ENCODE measurements at places on chromosomes 5 and 9.
A peak's percentile ranks its signal among the peaks of the same experiment; 100 is the strongest.

DNA sequence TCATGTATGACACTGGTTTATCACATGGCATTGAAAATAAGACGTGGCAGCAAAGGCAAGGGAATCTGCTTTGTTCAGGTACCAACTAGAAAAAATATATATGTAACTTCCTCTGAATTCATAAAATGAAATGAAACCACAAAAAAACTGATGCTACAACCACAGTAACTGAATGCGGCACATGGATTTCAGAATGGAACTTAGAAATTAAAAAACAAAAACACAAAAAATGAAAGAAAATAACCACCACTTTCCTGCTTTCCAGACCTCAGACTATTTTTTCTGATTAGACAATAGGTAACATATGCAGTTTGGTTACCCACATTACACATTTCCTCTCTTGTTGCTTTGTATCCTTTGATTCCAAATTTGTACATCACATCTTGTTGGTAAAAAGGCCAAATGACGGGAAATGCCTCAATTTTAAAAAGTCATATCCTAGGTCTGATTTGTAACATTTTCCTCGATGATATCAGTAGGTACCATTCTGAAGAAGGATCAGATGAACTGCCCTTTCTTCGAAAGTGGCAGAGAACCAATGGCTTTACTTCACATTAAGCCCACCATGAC, 18.1 kb upstream of the PDCL start:
- H3K4me1 ChIP-seq: no peaks in the 10 kb centered on the region
- no peak overlapping the region for H3K27ac ChIP-seq
- no peak for DNase-seq

- H3K27ac ChIP-seq: no peak overlapping the region
- H3K4me1 ChIP-seq: no peaks in the 10 kb centered on the region
- H3K4me3 ChIP-seq: no peak overlapping the region
Observed at GRCh38 chr5:174542471-174542870, 181.9 kb upstream of the MSX2 start.

DNA sequence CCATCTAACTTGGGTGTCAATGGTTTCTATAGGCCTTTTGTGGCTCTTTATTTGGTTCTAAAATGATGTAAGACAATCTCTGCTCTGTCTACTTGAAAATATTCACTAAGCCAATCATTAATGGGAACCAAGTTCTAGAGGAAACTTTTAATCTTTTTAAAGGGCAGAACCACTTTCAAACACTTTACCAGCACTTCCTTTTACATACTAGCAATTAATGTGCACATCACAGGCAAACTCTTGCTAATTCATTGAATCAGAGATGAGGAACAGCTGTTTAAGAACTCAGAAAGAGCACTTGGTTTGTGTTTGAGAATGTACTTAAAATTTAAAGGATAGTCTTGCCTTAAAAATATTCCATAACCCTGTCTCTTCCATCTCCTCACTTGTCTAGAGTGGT, 83.4 kb downstream of the PAPPA start:
- no peak overlapping the region for H3K4me3 ChIP-seq
- peaks cover 93% of the 10 kb centered on the region for H3K4me1 ChIP-seq
- no peak for DNase-seq
- H3K36me3 ChIP-seq: peaks cover 58% of the 10 kb centered on the region

- H3K27me3 ChIP-seq: no peaks in the 10 kb centered on the region
- no peak overlapping the region for H3K4me3 ChIP-seq
- peaks cover 9% of the 10 kb centered on the region for H3K4me1 ChIP-seq
- no peak for DNase-seq
Observed at GRCh38 chr9:106956971-106957370, 94.0 kb downstream of the ZNF462 start.

- peaks cover 2% of the 10 kb centered on the region for H3K27me3 ChIP-seq
- no peak for DNase-seq
- no peaks in the 10 kb centered on the region for H3K36me3 ChIP-seq
- H3K4me3 ChIP-seq: no peak overlapping the region
- H3K4me1 ChIP-seq: no peaks in the 10 kb centered on the region
Observed at GRCh38 chr9:117616431-117616831, 87.8 kb upstream of the TLR4 start.

GRCh38 chr9:69918322-69918721, 97.7 kb downstream of the CFAP95 start:
- no peak overlapping the region for H3K27ac ChIP-seq
- DNase-seq: no peak
- no peaks in the 10 kb centered on the region for H3K36me3 ChIP-seq
- no peaks in the 10 kb centered on the region for H3K4me1 ChIP-seq

DNA sequence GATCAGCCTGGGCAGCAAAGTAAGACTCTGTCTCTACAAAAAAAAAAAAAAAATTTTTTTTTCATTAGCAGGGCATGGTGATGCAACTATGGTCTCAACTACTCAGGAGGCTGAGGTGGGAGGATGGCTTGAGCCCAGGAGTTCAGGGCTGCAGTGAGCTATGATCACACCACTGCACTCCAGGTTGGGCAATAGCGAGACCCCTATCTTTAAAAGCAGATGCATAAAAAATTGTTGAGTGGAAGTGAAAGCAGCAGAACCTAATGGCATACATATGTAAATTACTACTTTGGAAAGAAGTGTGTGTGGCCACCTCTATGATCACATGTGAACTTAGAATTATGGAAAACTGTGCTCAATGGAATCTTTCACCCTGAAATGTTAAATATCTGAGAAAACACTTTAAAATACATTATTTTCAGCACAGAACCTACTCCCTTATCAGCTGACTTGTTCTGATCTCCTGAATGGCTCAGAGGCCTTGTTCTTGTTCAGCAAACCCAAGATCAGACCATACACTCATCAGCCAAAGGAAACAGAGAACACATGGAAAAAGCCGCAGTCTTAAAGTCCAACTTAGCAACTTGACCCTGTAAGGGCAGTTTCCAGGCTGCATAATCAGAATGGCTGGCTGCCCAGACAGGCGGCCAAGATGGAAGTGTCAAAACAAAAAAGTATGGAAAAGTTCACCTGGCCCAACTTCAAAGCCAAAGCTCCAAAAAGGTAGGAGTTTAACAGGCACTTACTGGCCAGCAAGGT, 56.5 kb downstream of the SIL1 start:
- peaks cover 31% of the 10 kb centered on the region for H3K4me1 ChIP-seq
- DNase-seq: no peak
- no peak overlapping the region for H3K4me3 ChIP-seq

DNA sequence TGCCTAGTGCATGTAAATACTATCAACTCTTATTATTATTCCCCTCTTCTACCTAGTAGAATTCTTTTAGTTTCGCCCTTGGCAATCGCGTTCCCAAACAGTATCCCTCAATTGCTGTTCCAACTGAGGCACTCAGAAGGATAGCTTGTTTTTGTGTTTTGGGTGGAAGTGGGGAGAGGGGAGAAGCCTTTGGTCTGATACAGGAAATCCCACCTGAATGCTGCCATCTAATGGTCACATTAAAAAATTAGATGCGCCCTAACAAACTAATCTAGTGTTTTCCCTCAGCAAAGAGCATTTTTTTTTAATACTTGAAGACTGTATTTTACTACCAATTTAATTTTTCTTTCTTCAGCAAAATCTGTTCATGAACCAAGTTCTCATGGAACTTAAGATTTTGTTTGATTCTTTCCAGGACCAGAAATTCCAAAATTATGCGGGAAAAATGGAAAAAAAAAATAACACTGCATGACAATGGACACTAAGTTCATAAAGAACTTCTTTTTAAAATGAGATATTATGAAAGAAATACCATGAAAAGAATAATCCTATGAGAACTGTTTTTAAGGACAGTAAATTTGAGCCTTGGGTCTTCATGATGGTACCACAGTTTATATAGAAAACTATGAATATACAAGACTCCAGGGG, 22.2 kb upstream of the GLDC start:
- H3K4me3 ChIP-seq: no peak overlapping the region
- no peaks in the 10 kb centered on the region for H3K4me1 ChIP-seq
- no peaks in the 10 kb centered on the region for H3K36me3 ChIP-seq
- peaks cover 12% of the 10 kb centered on the region for H3K27me3 ChIP-seq
- no peak for DNase-seq

GRCh38 chr9:95626885-95627558, 110.3 kb upstream of the PTCH1 start:
- H3K4me3 ChIP-seq: no peak overlapping the region
- H3K36me3 ChIP-seq: no peaks in the 10 kb centered on the region
- DNase-seq: no peak
- H3K27ac ChIP-seq: no peak overlapping the region

DNA sequence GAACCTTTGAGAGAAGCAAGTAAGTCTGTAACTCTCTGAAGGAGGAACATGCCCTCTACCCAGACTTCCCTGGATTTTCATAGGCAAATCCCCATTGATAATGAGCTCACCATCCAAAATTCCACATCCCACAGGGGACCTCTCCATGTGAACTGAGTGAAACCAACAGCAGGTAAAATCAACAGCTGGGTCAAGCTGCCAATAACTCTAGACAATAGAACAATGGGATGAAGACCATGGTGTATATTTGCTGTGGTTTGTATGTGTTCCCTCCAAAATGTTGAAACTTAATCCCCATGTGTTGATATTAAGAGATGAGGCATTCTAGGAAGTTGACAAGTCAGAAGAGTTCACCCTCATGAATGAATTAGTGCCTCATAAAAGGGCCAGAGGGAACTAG, 110.2 kb upstream of the MYO10 start:
- no peak for DNase-seq
- H3K27me3 ChIP-seq: no peaks in the 10 kb centered on the region
- peaks cover 2% of the 10 kb centered on the region for H3K4me1 ChIP-seq
- H3K36me3 ChIP-seq: no peaks in the 10 kb centered on the region
- no peak overlapping the region for H3K4me3 ChIP-seq

DNA sequence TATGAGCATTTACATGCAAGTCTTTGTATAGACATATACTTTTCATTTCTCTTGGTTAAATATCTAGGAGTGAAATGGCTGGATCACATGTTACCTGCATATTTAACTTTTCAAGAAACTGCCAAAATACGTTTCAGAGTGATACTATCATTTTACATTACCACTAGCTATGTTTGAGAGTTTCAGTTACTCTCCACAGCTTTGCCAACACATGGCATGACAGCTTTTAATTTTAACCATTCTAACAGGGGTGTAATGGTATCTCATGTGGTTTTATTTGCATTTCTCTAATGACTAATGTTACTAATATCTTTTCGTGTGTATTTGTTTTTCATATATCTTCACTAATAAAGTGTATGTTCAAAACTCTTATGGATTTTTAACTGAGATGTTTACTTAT, 99.8 kb downstream of the DTWD2 start:
- DNase-seq: no peak
- H3K27ac ChIP-seq: no peak overlapping the region
- H3K4me3 ChIP-seq: no peak overlapping the region
- no peaks in the 10 kb centered on the region for H3K27me3 ChIP-seq

DNA sequence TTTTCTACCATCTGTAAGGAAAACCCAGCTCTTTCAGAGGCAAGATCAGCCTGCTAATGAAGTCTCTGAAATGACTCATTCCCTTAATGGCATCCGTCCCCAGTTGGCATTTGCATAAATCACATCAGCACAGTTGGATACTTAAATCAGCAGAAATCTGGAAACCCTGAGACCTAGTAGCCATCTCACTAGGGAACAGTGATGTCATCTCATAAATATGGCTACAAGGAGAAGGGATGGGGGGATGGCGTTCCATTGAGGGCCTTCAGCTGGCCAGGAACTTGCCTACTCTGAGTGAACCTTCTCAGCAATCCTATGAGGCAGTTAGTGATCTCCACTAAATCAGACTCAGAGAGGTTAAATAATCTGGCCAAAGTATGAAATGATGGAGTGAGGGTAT, 81.8 kb downstream of the CMYA5 start:
- no peak for DNase-seq
- no peaks in the 10 kb centered on the region for H3K36me3 ChIP-seq
- H3K4me1 ChIP-seq: no peaks in the 10 kb centered on the region
- peaks cover 7% of the 10 kb centered on the region for H3K27me3 ChIP-seq

DNA sequence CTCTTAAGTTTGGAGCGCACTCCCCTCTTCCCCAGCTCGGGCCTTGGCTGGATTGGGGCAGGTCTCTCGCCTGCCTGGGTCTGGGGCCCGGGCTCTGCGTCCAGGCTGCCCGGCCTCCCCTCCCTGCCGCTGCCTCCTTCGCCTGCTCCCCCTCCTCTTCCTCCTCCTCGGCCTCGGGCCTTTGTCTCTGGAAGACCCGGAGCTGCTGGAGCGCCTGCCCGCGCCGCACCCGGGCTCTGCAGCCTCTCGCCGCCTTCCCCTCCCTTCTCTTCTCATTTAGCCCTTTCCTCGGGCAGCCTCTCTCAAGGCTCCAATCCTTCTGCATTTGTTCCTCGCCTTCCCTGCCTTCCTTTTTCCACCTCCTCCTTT, 218.5 kb downstream of the C9orf50 start:
- H3K4me1 ChIP-seq: peaks cover 10% of the 10 kb centered on the region
- no peaks in the 10 kb centered on the region for H3K27me3 ChIP-seq
- H3K36me3 ChIP-seq: no peaks in the 10 kb centered on the region
- H3K27ac ChIP-seq: peak overlapping the region; percentile 14
- no peak overlapping the region for H3K4me3 ChIP-seq

- H3K4me1 ChIP-seq: no peaks in the 10 kb centered on the region
- H3K27ac ChIP-seq: no peak overlapping the region
- no peaks in the 10 kb centered on the region for H3K36me3 ChIP-seq
- DNase-seq: no peak
Observed at GRCh38 chr5:144117412-144117811, 53.0 kb downstream of the YIPF5 start.

DNA sequence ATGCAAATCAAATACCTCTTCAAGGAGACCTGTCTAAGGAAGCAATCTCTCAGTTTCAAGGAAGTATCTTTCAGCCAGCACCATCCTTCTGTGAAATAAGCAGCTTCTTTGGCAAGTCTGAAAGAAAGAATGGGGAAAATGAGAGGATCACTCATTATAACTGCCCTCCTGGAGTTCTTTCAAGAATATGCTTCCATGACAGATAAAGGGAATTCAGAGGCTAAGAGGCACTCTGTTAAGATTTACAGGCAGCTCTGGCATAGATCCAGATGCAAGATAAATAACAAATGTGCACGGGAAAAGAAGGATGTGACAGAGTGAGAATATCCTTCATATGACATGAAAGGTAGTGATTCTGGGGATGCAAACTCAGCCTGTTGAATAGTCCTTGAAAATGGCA, 348.2 kb upstream of the CCNG1 start:
- H3K36me3 ChIP-seq: no peaks in the 10 kb centered on the region
- no peak overlapping the region for H3K27ac ChIP-seq
- no peaks in the 10 kb centered on the region for H3K4me1 ChIP-seq
- H3K27me3 ChIP-seq: no peaks in the 10 kb centered on the region
- DNase-seq: no peak
- H3K4me3 ChIP-seq: no peak overlapping the region

DNA sequence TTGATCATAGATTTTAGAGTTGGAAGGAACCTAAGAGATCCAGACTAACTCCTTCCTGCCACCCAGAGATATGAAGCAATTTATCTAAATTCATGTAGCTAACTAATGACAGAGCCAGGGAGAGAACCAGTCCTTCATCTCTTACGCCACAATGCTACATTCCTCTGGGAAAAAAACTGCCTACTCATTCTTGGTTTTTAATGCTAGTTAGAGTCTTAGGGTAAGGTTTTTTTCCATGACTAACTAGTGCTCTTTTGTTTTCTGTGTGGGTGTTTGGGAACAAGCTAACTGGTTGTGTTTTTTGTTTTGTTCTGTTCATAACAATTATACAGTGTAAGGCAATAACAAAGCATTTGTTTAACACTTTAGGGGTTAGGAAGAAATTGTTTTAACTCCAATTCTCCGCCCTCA, 52.4 kb downstream of the SLC44A1 start:
- H3K27me3 ChIP-seq: no peaks in the 10 kb centered on the region
- DNase-seq: no peak
- peaks cover 49% of the 10 kb centered on the region for H3K4me1 ChIP-seq
- no peak overlapping the region for H3K4me3 ChIP-seq
- H3K27ac ChIP-seq: peak overlapping the region; percentile 88
- H3K36me3 ChIP-seq: no peaks in the 10 kb centered on the region
